ENCODE measurements at places on chromosomes 2 and 18. TPM values are rescaled to one million over a fixed set of nuclear protein-coding genes. Genes with fewer than 3 reads are reported as not detected.

SNTG2 gene
- polyA plus RNA-seq, result 0.26 TPM

KYNU gene
- 0.10 TPM for polyA plus RNA-seq

CDK15 gene
- polyA plus RNA-seq, result 0.05 TPM

AQP12A gene
- polyA plus RNA-seq, result not detected

PRKAG3 gene
- polyA plus RNA-seq, result 9.2 TPM

SERPINB11 gene
- not detected for polyA plus RNA-seq

IL36RN gene
- polyA plus RNA-seq, result not detected

KIF1A gene
- polyA plus RNA-seq, result 0.10 TPM

EPC2 gene
- 10.1 TPM for polyA plus RNA-seq

ADD2 gene
- 0.79 TPM for polyA plus RNA-seq

AKAIN1 gene
- polyA plus RNA-seq, result not detected

SERPINB3 gene
- polyA plus RNA-seq, result 0.03 TPM

GTF2A1L gene
- polyA plus RNA-seq, result 0.05 TPM

GRCh38 chr18:906416-907114 lies 1.9 kb downstream of the ADCYAP1 start:
- DNase-seq, result no peak

GRCh38 chr18:48566589-48566988 lies 27.8 kb downstream of the CTIF start:
- DNase-seq, result no peak

DNA sequence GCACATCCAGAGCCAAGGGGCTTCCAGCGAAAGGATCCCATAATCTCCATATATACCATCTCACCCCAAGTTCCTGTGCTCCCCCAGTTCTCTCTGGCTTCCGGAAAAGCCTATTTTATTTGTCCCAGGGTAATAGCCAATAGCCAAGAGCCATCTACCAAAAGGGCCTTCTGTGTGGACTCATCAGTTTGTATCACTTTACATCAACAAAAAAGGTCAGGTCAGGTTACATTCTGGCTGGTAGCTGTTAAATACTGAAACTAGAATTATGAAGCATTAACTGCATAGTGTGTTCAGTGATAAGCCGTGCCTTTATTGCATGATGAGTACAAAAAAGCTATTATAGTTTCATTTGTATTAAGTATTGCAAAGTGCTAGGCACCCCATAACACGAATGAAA lies 223.7 kb downstream of the IRS1 start:
- no peak for DNase-seq

- DNase-seq, result no peak
Observed at GRCh38 chr2:23590241-23590869, 205.4 kb downstream of the KLHL29 start.

DNA sequence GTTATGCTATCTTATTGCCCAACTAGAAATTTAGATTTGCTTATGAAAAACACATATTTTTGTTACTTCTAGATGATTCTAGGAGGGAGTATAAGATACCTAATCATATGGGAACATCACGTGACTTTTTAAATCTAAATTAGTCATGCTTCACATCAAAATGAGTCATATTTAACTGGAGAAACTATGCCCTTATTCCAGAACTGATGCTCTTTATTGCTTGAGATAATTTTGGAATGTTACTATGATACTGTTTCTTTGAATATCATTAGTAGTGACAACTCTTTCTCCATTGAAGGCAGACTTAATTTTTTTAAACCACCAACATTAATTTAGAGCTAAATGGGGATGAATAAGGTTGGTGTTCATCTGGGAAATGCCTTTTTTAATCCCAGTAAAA lies 19.9 kb upstream of the ELAC1 start:
- no peak for DNase-seq

GRCh38 chr2:215332872-215333595 lies 21.2 kb downstream of the ATIC start:
- no peak for DNase-seq

DNA sequence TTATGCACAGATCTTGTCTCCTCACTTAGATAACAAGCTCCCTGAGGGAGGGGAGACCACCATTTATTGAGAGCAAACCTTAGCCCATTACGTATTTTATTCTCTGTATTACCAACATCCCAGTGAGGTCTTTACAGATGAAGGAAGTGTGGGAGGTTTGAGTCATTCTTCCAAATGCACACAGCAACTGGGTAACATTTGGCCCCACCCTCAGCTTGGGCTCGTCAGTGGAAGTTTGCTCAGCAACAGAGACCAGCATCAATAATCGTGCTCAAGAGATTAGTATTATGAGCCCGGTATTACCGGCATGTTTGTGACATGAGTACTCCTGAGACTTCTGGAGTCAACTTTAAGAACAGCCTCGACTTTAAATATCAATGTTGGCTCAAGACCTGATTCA lies 168.6 kb downstream of the ETAA1 start:
- DNase-seq, result no peak

GRCh38 chr18:43932140-43932539 lies 654.9 kb upstream of the SYT4 start:
- DNase-seq, result no peak

- no peak for DNase-seq
Observed at GRCh38 chr2:195659114-195659513, 2.1 kb downstream of the SLC39A10 start.

DNA sequence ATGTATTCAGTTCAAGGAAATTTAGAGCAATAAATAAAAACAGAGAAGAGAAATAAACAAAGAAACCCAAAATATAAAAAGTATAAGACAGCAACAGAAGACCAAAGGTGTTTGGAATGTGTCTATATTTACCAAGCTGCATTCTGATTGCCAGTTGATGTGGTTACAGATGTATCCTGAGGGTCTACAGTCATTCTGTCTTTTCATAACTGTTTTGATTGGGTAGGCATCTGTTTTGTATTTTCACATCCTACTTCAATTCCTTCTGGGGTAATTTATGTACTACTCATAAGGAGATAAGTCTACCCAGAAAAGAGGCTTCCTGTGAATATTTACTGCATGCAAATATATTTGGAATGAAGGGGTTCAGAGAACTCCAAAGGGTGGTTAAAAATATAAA lies 596.8 kb upstream of the GCFC2 start:
- DNase-seq, result no peak

- DNase-seq, result no peak
Observed at GRCh38 chr2:77309725-77310124, 212.5 kb downstream of the LRRTM4 start.

DNA sequence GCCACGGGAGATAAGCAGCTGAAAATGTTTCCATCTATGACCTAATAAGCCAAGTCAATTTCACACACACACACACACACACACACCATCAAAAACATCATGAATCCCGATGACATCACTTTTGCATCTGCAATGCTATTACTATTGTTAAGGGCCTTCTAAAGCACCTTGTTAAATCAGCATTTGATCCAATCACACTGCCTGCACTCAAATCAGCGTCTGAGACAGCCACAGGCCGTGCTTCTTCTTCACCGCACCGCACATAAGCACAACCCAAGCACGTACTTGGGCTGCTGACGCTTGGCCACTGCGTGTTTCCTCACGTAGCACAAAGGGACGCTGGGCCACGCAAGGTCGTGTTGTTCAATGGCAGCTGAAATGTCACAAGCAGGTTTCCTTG lies 15.8 kb upstream of the MTCL1 start:
- no peak for DNase-seq
